ENCODE measurements at places on chromosomes 1 and 21. TPM values are rescaled to one million over a fixed set of nuclear protein-coding genes. Genes with fewer than 3 reads are reported as not detected.

Gene CAMSAP2
- 27.6 TPM for total RNA-seq

Gene GJB4
- 2.6 TPM for total RNA-seq

Gene LINGO4
- not detected for total RNA-seq

Gene SLAMF9
- not detected for total RNA-seq

Gene PAQR7
- 13.6 TPM for total RNA-seq

Gene RAB25
- total RNA-seq: 189 TPM

Gene HJV
- total RNA-seq: not detected

Gene LIPI
- total RNA-seq: not detected

GRCh38 chr1:81549588-81550127, 251.1 kb upstream of the ADGRL2 start:
- peak; percentile 32 for DNase-seq

- DNase-seq: no peak
Measured at GRCh38 chr1:232980355-232980978, 30.1 kb downstream of the NTPCR start.

DNA sequence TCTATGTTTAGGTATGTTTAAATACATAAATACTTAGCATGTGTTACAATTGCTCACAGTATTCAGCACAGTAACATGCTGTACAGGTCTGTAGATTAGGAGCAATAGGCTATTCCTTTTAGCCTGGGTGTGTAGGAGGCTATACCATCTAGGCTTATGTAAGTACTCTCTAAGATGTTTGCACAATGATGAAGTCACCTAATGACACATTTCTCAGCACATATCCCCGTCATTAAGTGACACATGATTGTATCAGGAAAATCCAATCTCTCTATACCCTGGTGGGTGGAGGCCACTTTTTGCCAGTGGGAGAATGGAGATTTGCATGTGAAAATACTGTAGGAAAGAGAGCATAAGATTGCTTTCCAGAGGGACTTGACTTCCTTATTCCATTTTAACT, 5.5 kb upstream of the TEDDM1 start:
- DNase-seq: no peak

DNA sequence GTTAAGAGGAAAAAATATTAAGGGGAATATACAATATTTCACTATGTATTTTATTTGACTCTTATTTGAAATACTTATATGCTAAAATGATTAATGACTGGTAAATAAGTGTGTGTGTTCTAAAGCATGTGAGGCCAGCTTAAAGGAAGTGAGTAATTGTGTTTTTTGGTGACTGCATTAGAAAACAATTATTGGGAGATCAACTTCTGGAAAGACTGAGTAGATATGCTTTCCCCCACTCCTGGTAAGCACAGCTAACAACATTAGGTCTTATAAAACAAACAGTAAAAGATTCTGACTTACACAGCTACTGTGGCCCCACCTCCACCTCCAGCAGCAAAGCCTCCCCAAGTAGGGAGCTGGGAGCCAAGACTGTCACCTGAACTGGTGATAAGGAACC, 403.0 kb downstream of the SRGAP2C start:
- no peak for DNase-seq

GRCh38 chr1:181525104-181525721, 41.9 kb downstream of the CACNA1E start:
- no peak for DNase-seq

GRCh38 chr1:222583079-222583478, 6.7 kb downstream of the TAF1A start:
- DNase-seq: no peak

GRCh38 chr21:27564684-27565301, 597.9 kb upstream of the ADAMTS5 start:
- DNase-seq: peak; percentile 41

DNA sequence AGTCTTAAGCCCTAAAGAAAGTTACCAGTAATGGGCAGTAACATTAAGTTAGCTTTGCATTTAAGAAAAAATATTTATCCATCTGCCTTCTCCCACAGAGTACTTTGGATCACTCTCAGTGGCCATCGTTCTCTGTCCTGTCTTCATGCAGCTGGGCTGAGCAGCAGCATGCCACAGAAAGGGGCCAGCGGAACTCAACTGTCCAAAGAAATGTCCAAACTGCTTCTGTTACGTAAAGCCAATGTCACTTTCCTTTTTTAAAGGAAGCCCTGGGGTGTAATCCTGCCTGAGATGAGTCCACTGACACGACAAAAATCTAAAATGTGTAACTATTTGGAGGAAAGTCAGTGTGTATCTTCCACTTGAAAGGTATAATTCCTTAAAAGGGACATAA, 291.6 kb downstream of the SMYD3 start:
- DNase-seq: no peak

DNA sequence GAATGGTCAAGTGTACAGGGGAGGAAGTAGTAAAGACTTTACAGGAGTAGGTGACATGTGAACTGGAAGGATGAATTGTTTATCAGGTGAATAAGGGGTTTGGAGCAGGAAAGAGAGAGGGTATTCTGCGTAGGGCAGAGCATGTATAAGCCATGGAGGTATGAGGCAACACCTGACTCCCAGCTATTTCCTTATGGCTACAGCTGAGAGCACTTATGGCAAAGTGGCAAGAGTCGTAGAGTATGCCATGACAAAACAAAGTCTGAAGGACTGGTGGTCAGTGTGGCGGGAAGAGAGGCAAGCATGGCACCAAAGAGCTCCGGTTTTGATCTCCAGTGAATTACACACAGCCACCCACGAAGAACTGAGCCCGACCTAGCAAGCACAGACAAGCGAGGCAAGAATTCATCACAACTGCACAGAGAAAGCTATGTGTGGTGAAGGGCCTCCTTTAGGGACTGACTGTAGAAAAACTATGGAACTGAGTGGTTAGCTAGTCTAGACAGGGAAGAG, 9.0 kb upstream of the ELOVL1 start:
- DNase-seq: no peak

DNA sequence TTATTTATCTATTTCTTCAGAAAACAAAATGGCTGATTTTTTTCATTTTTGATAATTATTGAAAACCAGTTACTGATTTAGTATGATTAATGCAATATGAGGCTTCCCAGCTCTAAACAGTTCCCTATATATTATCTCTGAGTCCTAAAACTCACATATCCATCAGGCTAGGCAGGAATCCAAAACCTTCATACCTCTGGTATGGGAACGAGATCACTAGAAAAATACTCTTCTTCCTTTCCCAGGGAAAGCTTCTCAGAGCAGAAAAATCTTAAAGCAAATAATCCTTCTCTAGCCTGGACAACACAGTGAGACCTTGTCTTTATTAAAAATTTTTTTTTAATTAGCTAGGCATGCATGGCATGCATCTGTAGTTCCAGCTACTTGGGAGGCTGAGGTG, 42.5 kb downstream of the KDM5B start:
- no peak for DNase-seq

DNA sequence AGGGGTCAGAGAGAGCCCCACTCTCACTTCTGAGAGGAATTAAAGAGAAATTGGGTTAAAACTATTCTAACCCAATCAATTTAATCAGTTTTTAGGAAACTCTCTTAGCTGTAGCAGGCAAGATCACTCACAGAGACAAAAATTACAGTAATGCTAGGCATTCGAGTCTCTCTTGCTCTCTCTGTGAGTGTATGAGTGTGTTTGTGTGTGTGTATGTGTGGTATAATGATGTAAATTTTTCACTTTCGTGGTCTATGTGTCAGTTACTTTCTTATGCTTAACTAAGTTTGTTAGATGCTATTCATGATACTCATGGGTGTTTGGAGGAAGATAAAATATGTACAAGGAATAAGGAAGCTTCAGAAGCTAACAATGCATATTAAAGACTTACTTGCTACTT, 131.3 kb downstream of the FASLG start:
- DNase-seq: no peak

- DNase-seq: no peak
Measured at GRCh38 chr1:218211241-218211640, 73.9 kb upstream of the RRP15 start.

DNA sequence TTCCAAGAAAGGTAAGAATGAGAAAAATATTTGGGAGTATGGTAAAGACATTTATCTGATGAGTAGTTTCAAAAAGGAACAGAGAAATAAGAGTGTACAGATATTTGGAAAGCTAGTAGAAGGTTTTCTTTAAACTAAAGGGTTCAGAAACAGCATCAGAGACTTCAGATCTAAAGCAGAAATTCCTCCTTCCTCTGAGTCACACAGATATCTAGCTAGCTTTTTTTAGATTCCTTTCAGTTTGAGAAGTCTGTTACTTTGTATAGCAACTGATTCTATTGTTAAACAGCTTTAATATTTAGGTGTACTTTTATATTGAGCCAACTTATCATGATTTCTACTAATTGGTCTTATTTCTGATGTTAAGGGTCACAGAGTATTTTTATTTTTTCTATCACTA, 4.7 kb downstream of the AMY2B start:
- DNase-seq: no peak

- DNase-seq: no peak
Measured at GRCh38 chr1:116232989-116233514, 121.9 kb downstream of the MAB21L3 start.

DNA sequence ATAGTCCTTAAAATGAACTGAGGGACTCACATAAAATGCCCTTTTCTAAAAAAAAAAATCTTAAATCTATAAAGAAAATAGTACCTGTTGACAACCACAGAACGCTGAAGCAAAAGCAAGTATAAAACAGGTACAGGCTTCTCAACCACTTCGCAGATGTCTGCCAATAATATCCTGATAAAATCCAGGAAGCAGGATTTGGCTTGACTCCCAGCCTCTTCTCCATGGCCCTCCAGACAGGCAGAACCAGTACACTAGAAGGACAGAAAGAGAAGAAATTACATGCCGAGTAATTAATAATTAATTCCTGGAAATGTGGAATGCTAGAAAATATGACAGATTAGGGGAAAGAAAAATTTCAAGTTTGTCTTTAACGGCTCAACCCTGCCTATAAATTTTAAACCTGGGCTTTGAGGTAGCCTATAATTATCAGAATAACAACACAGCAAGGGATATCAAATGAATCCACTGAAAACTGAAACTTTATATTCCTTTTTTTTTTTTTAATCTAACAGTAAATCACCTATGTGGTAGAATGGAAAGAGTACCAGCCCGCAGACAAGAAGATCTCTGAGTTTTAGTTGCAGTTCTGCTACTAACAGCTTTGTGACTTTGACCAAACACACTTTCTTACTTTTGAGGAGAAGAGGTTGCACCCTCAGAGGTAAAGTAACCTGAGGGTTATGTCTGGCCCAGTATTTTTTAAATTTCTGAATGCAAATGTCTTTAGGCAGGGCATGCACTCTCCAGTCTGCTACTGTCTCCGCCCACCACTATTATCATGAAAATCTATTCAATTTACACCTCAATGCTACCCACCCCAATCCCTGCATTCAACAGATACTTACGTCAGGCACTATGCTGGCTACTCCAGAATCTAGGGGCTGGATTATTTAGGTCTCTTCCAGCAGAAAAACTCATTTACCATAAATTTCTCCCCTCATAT, 2.7 kb downstream of the KIAA0319L start:
- no peak for DNase-seq

- no peak for DNase-seq
Measured at GRCh38 chr21:17736072-17736471, 83.1 kb downstream of the C21orf91 start.

- no peak for DNase-seq
Measured at GRCh38 chr1:202002507-202002906, 7.9 kb upstream of the ELF3 start.

DNA sequence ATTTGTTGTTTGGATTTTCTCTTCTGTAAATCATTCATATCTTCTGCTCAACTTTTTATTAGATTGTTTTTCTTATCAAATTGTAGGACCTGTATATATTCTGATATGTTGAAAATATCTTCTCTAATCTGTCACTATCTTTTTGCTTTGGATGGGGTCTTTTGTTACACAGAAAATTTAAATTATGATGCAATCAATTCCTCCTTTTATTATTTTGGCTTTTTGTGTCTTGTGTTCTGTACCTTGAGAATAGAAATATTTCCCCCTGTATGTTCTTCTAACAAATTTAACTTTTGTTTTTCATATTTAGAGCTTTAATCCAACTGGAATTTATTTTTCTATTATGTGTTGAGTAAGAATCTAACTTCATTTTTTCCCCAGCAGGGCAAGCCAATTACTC, 3.2 kb upstream of the AVPR1B start:
- DNase-seq: no peak

GRCh38 chr1:218171302-218171893, 113.7 kb upstream of the RRP15 start:
- DNase-seq: no peak

DNA sequence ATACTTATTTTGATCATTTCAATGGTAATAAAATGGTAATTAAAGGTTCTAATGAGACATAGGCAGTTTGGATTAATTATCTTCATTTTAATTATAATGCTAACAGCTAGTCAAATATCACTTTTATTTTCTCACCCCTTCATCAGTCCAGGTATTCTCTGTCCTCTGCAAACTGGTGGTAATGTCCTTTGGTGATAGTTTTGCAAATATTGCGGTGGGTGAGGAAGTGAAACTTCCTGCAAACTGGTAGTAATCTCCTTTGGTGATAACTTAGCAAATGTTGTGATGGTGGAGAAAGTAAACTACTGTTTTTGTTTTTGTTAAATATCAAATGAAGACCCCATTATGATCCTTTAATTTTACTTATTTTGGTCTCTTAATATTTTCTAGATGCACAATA, 209.0 kb downstream of the AMY1C start:
- no peak for DNase-seq

- no peak for DNase-seq
Measured at GRCh38 chr1:58324558-58324957, 222.0 kb downstream of the OMA1 start.

DNA sequence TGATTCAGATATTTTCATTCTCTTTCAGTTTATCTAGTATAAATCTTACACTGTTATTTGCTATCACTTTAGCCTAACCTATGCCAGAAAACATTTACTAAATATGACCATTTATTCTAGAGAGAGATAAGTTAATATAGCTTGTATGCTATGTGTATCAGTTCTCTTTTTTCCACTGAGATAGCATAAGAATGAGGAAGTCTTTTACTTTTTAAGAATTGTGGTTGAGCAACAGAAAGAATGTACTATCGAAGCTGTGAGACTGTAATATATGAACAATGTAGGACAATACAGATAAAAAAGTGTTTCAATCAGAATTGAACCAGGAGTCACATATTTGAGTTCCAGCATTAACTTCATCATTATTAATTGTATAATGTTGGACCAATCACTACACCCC, 479.9 kb upstream of the PLXNA2 start:
- no peak for DNase-seq

DNA sequence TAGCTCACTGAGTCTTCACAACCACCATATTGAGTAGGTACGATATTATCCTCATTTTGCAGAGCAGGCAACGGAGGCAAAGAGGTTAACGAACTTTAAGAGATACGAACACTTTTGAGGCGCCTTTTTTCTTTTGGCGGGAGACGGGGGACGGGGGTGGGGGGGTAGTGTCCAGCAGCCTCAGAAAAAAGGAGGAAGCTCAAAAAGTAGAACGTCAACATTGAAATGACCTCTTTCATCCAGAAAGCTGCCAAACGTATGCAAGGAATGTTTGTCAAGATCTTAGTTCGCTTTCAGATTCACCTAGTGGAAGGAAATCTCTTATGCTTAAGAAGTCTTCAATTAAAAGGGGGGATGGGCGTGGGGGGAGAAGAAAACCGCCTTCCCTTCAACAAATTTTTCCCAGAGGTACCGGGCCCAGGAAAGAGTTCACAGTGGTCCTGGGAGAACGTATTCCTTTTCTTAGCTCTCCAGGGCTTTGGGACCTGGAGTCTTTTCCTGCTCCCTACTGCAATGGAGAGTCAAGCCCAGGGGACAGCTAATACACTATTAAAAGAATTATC, 1.1 kb upstream of the PCAT6 start:
- no peak for DNase-seq

Measured in Calu3 (cell line).